ENCODE measurements at places on chromosomes 12 and 14.

DNA sequence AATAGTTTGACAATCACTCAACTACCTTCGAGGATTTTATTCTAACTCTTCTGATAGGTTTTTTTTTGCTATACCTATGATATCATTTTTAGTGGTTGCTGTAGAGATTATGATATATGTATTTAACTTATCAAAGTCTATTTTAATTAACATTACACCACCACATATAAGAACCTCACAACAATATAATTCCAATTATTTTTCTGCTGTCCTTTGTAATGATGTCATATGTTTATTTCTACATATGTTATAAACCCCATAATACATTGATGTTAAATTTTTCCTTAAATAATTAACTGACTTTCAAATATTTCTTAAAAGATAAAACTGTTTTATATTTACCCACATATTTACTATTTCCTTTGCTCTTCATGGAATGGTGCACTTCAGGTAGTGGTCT lies 103.4 kb upstream of the KITLG start:
- no peak for DNase-seq

DNA sequence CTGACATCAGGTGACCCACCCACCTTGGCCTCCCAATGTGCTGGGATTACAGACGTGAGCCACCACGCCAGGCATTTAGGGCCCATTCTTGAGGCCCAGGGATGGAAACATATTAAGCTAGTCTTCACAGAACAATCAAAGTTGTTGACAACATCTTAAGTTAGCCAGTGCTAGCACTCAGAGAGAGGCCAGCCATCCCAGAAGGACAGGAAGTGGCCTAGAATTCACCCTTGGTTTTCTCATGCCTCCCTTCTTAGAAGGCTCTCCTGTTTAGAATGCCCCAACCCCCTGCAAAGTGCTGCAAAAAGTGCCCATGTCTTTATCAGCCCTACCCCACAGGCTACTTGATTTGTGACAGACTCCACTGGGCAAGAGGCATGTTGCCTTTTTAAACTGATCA lies 12.1 kb upstream of the OR6J1 start:
- no peak for DNase-seq

GRCh38 chr12:110597885-110598284 lies 14.8 kb upstream of the PPTC7 start:
- no peak for DNase-seq

- no peak for DNase-seq
Observed at GRCh38 chr14:56358275-56358674, 221.3 kb upstream of the TMEM260 start.

DNA sequence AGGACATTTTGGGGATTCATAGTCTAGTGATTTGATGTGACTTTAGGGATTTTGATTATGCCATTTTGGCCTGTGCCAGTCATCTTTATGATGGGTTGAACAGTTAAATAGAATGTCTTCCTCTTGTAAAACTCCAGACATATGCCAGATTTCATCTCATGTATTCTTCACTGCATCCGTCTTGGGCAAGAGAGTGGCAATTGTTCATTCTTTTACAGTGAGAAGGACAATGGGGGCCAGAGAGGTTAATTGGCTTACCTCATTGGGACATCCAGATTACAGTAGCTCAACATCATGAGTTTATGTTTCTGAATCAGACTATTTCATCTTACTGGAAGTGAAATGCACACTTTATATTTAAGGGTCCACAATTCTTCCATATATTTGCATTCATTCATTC lies 108.2 kb upstream of the SLC38A2 start:
- no peak for DNase-seq

GRCh38 chr14:59863806-59864525 lies 6.6 kb downstream of the RTN1 start:
- DNase-seq, result no peak

- no peak for DNase-seq
Observed at GRCh38 chr12:93541578-93542225, 30.8 kb upstream of the SOCS2 start.

GRCh38 chr12:58346032-58346632 lies 404.8 kb downstream of the ATP23 start:
- peak; percentile 74 for DNase-seq

DNA sequence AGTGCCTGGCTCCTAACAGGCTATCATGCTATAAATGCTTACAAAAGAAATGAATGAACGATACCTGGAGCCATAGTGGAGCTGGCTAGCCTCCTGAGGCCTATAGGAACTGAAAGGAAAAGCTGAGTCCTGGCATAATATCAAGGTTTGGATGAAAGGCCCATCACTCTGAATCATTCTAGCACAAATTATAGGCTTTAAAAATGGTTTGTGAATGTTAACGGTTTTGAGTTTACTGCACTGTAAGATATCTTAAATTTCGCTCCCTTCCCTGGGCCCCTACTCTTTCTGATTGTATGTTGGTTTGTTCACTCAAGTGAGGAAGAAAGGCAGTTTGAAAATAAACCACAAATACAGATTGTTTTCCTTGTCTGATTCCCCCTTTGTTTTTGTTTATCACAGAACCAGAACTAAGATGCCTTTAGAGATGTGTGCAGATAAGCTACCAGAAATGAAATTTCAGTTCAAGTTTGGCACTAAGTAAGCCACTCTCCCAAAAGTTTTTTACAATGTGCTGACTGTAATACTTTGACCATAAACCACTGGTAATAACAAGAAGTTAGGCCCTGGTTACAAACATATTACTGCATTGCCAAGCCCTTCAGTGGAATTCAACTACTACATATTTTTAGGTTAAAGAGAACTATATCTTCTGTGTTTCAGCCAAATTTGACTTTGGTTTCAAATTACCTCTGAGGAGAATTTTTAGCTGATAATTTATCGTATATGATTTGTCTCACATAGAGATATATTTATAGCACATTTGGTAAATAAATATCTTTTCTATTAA lies 89.5 kb downstream of the ALX1 start:
- no peak for DNase-seq

DNA sequence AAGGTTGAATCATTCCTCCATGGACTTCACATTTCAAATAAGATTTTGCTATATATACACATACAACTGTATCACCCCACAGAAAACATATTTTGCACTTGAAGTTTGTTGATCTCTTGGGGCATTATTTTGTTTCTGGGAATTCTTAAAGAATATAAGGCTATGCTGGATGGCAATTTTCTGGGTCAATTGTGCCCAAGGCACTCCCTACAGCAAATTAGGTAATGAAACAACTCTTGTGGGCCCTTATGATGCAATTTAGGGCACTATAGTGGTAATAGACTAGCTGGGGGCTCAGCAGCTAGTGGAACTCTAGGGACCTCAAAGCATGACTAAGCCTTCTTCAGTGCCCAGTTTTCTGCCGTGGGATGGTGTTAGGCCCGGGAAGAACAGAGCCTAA lies 444.4 kb downstream of the NRXN3 start:
- DNase-seq, result no peak

DNA sequence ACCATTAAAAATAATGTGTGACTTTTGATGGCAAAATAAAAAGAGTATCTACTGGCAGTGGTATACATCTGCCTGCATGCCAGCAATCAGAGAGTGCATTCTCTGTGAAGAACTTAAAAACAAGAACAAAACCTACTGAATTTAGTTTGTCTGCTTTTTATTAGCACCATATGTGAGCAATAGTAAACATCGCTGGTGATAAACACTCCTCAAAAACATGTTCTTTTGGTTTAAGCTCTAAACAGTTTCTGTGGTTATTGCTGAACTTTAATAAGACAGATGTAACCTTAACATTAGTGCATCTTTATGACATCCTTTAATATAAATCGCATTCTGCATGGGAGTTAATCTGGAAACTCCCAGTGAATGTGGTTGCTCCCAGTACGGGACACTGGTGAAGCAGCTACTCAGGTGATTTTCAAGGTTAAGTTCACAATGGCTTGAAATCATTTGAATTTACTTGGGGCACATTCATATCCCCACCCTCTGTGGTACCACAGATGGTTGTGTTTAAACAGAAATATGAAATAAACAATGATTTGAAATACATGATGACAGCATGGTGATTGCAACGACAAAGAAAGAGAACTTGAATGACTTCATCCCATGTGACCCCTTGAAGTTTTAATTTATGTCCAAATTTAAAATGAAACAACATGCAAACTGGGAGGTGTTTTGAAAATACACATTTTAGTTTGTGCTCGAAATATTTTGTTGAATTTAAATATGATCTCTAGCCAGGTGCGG lies 285.9 kb downstream of the FOXN3 start:
- DNase-seq, result no peak

DNA sequence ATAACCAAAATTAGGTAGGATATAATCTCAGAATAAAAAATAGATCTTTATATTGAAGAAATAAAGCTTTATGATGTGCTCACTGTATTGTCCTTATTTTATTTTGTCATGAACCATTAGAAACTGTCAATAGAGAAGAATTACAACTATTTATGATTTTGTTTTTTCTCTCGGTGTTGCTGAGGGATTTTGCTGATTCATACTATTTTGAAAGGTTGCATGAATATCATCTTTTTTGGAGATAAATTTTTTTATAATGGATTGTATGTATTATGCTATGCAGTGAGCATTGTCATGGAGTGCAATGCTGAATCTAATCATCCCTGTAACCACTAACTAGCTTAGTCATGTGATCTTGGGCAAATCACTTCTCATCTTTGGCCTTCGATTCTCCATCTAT lies 15.0 kb downstream of the SLC39A9 start:
- DNase-seq, result no peak

- peak; percentile 86 for DNase-seq
Observed at GRCh38 chr12:47307680-47308399, 228.1 kb upstream of the AMIGO2 start.

GRCh38 chr14:39739796-39740195 lies 307.6 kb upstream of the FBXO33 start:
- DNase-seq, result no peak

- no peak for DNase-seq
Observed at GRCh38 chr12:91928501-91928900, 217.1 kb downstream of the BTG1 start.

DNA sequence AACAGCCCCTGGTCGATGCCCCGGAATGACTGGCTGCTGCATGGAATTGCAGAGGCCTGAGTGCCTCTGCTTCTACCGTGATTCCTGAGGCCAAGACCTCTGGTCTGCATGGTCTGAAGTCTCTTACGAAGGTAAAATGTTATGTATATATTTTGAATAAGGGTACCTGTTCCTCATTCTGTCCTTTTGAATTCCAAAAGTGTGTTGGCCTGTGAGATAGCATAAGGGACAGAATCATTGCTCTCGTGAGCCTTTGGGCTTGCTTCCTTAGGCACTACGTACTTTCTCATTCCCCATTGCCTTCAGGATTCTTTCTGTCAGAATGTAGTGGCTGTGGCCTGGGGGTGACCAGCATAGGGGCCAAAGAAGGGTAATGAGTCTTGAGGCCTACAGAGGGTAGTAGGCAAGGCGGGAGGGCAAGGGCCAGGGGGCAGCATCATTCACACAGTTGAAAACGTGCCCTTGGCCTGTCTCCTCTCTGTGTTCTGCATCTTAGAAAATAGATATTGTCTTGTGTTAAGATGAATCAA lies 19.5 kb downstream of the TRAF3 start:
- DNase-seq, result no peak

- DNase-seq, result peak; percentile 38
Observed at GRCh38 chr14:94819531-94819930, 49.6 kb upstream of the GSC start.

DNA sequence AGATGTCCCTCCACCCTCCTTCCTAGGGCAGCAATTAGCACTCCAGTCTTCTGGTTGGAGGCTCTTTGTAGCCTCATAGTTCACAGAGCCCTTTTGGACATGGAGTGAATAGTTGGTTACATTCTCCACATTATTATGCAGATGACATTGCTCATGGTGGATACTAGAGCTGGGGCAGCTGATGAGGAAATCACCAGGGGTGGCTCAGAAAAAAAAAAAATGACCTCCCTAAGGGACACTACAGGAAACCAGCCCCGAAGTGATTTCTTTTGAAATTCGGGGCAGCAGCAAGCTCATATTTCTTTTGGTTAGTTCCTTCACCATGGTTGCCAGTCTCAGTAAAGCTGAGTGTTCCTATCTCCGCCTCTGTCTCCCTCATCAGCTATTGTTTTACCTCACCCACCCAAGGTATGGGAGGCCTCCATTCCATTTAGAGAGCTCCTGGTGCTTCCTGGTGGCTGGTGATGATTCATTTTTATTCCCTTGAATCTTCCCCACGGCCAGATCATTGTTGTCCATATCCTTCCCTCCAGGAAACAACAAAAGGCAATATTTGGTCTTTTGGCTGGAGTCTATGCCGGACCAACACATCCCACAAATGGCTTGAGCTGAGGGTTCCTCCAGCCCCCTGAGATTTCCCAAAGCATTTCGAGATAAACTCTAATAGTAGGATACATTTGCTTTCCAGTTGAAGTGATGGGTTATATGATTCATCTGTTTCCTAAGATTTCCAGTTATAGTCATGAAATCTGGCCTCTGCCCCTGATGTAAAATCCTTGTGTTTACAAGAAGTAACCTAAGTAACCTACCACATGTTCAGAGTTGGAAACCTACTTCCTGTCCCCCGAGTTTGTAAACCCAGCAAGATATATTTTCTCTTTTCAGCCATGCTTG lies 56.2 kb upstream of the NID2 start:
- peak; percentile 49 for DNase-seq

Data from A673 (cell line).